Stimulated activated CD8-positive, alpha-beta memory T cell treated with anti-CD3 and anti-CD28 coated beads, Interleukin-2, amount 100 ng/mL, for 48 hours (primary cell): ENCODE measurements at places on chromosomes 7 and 10.

DNA sequence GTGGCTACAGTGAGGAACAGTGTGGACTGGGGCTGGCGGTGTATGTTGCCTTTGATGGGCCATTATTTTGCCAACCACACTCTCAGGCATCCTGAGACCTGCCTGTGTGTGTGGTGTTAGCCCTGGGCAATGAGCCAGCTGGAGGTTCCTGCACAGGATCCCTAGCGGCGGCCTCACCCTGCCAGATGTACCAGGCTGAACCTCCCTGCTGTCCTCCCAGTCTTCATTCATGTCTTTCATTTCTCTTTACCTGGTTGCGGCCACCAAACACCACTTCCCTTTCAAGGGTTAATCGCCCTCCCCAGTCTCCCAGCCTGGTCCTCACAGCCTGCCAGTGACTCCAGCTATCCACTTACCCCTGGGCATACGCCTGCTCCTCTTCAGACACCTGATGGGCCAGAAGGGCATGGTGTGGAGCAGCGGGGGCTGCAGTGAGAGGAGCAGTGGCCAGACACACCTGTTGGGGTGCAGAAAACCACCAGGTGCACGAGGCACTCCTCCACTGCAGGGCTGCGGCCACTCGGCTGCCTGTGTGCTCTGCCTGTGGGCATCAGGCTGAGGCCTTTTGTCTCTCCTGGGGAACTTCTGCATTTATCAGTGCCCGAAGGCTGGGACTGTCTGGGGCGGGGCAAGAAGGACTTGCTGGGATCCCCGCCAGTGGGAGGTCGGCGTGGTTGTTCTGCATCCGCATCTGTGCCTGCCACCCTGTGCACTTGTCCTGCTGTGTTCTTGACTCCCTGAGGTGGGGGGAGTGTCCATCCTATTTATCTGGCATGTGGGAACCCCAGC is 111.6 kb downstream of the ARHGAP22 start:
- no peak for DNase-seq

DNA sequence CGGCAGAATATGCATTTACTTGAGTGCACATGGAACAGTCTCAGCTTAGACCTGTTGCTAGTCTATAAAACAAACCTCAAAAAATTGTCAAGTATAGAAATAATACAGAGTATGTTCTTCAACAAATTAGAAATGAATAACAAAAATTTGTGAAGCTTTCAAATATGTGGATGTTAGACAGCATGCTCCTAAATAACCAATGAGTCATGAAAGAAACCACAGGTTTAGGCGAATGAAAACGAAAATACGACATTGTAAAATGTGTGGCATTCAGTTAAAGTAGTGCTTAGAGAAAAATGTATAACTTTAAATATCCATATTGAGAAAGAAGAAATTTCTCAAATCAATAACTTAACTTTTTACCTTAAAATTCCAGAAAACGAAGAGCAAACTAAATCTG is 760.0 kb upstream of the SORCS1 start:
- no peak for DNase-seq

DNA sequence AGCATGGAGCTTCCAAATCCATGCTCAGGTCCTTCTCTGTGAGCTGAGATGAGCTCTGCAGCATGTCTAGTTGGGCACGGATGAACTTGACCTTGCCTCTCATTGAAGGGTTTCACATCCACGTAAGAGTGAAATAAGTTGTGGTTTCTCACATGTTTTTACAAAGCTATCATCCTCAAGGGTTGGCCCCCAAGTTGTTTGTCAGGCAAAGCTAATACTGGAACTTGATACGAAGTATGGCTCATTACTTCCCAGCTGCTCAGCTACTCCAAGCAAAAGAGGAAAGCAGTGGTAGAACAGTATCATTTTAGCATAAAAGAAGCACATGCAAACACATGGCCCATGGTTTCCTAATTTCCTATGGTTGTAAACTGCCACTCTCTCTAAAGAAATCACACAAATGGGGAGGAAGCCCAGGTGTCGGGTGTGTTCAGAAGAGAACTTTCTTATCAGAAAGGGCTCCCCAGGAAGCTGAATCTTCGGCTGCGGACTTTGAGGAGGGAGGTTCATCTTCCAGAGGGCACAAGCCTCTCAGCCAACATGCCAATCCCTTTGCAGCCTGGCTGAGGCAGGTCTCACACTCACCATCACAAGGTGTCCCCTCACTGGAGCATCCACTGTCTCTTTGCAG is 45.3 kb downstream of the PDLIM1 start:
- DNase-seq, result no peak

DNA sequence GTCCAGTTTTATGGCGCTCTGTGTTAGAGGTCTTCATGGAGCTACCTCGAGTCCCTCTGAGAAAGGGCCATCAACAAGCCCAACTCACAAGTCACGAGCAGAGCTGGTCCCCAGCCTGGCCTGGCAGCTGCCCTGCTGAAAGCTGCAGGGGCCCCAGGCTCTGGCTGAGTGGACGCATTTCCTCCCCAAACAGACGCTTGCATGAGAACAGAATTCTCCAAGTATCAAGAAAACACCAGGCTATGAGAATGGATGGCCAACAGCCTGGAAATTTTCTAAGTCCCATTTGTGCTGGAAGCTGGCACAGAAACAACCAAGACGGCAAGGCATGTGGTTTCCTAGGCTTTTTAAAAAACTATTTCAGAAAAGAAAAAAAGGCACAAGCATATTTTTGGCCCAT is 114.8 kb downstream of the FAM53B start:
- no peak for DNase-seq

DNA sequence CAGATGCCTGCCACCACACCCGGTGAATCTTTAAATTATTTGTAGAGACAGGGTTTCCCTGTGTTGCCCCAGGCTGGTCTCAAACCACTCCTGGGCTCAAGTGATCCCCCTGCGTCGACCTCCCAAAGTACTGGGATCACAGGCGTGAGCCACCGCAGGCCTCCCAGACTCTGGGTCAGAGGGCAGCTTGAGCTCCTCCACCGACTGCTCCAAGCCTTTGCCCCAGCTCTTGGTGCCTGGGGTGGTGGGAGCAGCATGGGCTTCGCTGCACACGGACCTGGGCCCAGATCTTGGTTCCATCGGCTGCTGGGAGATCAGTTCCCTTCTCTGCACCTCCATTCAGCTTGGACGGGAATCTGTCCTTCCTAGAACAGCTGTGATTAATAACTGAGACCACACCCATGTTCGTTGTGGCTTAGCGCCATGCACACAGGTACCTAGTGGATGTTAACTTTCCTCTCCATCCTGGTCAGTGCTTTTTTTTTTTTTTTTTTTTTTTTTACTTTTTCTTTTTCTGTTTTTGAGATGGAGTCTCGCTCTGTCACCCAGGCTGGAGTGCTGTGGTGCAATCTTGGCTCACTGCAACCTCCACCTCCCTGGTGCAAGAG is 125.3 kb downstream of the CUX1 start:
- no peak for DNase-seq

GRCh38 chr7:64946772-64947171 is 43.7 kb downstream of the ZNF273 start:
- DNase-seq, result peak; percentile 13

GRCh38 chr7:94296881-94297280 is 97.8 kb upstream of the COL1A2 start:
- DNase-seq, result no peak

GRCh38 chr7:121961089-121961867 is 88.3 kb downstream of the PTPRZ1 start:
- DNase-seq, result no peak

- no peak for DNase-seq
Observed at GRCh38 chr10:133204226-133205015, 25.6 kb upstream of the UTF1 start.

GRCh38 chr10:132151286-132151950 is 35.3 kb upstream of the DPYSL4 start:
- DNase-seq, result no peak

GRCh38 chr7:90092506-90092905 is 61.8 kb upstream of the STEAP1 start:
- DNase-seq, result no peak

DNA sequence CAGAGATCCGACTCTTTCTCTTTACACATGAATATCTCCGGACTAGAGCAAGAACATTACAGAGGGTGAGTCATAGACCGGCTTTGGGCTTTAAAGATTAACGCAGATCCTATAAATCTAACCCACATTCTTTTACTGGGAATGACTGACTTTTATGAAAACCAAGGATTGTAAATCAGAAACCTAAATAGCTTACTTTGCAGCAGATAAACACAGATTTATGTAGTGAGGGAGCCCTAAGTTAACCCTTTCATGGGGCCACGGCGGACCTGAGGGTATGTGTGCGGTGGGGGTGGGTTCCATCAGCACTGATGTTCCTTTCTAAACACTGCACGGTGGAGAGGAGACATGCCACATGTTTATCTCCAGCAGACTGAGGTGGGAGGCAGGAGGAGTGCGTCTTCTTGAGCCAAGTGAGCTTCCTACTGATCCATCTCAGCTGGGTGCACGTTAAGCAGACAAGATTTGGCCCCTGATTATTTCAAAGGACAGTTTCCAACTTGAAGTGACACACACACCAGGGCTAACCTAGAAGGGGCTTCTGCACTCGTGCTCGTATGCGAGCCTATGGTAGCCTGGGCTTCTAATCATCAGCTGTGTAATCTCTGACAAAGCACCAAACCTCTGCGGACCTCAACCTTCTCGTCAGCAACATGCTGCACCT is 127.6 kb downstream of the WDR11 start:
- no peak for DNase-seq

GRCh38 chr10:11042357-11042756 is 24.7 kb downstream of the CELF2 start:
- DNase-seq, result no peak

- no peak for DNase-seq
Observed at GRCh38 chr10:123639131-123639530, 27.0 kb upstream of the GPR26 start.

- no peak for DNase-seq
Observed at GRCh38 chr7:46603780-46604179, 682.7 kb upstream of the IGFBP3 start.

DNA sequence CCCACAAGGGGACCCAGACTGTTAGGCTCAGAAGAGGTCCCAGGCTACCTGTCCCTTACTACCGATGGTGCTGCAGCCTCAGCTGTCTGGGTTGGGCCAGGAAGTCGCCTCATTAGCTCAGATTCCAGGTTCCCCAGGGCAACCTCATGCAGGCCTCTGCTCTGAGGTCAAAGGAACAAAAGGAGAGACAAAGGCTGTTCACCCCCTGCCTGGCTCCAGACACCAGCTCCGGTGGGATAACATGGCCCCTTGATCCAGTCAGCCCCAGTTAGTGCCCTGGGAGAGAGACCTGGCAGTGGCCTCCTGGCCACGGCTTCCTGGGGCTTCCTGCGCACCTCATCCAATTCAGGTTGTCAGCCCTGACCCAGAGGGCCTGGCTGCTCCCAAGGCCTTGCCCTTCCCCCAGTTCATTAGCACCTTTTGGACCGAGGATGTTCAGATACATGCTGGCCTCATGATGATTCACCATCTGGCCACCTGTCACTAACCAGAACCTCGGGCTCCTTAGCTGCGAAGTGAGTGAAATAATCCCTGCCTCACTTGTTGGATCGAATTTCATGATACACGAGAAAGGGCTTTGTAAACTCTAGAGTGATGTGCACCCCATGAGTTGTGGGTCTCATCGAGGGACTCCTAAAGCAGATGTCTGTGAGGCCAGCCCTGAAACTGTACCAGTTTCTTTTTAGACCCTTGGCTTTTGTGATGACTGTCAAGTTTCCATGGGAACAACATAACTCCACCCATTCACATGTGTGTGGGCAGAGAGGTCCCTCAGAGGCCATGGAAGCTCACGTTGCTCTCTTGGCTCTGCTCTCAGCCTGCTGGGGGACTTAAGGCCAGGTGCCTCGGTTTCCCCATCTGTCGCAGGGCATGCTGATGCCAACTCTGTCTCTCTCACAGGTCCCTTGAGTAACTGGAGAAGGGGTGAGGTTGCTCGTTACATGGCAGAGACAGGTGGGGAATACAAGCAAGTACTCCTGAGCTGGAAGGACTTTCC is 79.5 kb upstream of the PCBD1 start:
- DNase-seq, result no peak

GRCh38 chr7:132102942-132103341 is 473.3 kb downstream of the PLXNA4 start:
- no peak for DNase-seq

GRCh38 chr10:60212195-60212594 is 177.5 kb downstream of the ANK3 start:
- no peak for DNase-seq

DNA sequence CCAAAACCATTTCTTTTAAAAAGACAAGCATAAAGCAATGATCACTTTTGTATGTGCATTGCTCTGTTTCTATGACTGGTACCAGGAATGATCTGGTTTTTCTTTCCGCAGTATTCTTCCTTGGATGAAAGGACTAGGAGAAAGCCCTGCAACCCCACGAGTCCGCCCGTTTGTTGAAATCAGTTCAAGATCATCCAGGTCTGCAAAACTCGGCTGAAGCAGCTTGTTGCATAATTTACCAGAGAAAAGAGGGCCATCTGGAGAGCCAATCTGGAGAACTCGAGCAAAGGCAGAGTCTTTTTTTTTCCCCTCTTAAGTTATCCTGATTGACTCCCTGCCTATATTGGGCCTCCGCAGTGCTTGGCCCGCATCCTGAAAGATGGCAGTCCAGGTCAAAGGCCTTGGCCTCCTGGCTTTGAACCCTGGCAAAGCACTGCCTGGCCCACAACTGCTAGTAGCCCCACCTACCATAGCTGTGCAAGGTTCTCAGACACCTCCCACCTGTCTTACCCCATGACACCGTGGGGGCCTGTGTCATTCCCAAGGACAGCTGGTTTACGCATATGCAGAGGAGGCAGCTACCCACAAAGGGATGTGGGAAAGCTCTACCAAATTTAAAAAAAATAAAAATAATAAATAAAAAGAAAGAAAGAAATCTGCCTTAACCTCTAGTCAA is 572.2 kb downstream of the INHBA start:
- DNase-seq, result no peak

GRCh38 chr7:33643530-33643929 is 261.8 kb upstream of the BMPER start:
- no peak for DNase-seq

DNA sequence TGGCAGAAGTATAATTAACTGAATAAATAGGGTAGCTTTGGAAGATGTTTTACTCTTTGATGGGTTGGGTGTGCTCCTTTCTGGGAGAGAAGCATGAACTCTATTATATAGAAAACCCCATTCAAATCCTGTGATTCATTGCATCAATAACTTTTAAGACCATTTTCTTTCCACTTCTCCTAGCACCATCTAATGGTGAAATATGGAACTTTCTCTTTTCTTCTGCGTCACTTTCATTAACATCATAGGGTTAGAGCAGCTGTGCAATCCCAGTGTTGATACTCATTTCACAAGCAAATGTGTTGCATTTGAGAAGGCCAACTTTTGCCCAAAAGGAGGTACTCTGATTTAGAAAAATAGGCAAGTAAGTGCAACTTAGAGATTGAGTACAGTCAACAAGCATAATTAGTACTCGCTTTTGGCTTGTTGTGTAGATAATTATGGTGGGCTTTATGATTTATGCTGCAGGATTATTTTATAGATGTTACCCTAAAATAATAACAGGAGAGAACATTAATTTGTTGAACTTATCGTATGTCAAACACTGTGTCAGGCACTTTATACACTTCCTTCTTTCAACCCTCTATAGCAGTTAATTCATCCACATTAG is 92.9 kb downstream of the CPED1 start:
- DNase-seq, result no peak

GRCh38 chr10:117137911-117138642 is at the start of gene VAX1:
Gene VAX1, minus strand, starts transcription at chr10:117138270. Its CDS starts 214 bp downstream, at chr10:117138056.
- DNase-seq, result no peak
